Hepatic stellate cell (primary cell): ENCODE measurements at places on chromosomes 3 and 15.

DNA sequence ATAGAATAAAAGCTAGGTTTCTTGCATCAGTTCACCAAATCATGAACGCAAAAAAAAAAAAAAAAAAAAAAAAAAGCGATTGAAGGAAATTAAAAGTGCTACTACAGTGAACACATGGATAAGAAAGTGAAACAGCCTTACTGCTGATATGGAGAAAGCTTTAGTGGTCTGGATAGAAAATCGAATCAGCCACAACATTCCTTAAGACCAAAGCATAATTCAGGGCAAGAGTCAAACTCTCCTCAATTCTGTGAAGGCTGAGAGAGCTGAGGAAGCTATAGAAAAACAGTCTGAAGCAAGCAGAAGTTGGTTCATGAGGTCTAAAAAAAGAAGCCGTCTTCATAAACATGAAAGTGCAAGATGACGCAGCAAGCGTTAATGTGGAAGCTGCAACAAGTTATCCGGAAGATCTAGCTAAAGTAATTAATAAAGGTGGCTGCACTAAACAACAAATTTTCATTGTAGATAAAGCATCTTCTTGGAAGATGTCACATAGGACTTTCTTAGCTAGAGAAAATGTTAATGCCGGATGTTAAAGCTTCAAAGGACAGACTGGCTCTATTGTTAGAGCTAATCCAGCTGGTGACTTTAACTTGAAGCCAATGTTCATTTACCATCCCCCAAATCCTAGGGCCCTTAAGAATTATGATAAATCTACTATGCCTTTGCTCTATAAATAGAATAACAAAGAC lies 19.2 kb downstream of the P3H2 start:
- DNase-seq, result no peak

- no peak for DNase-seq
These were observed 268.6 kb upstream of the MEIS2 start for GRCh38 chr15:37368961-37369360.

- DNase-seq, result no peak
These were observed 136.4 kb upstream of the GOLGA6L4 start for GRCh38 chr15:84099181-84099580.

DNA sequence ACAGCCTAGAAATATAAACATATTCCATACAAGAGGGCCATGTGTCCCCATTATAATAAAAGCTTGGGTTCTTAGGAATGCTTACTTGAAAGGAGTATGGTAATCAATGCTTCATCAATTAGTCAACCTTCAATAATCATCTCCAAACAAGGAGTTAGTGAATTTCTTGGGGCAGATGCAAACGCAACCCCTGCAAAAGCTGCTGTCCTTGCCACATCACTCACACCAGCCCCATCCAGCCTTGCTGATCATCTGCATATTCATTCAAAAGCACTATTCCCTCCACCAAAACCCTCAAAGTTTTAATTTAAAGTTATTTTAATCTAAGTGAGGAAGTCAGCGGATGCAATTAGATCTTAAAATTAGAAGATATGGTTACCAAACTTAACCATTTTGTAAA lies 54.0 kb upstream of the VGLL4 start:
- no peak for DNase-seq

GRCh38 chr15:88998980-88999713 lies 86.0 kb upstream of the MFGE8 start:
- no peak for DNase-seq

DNA sequence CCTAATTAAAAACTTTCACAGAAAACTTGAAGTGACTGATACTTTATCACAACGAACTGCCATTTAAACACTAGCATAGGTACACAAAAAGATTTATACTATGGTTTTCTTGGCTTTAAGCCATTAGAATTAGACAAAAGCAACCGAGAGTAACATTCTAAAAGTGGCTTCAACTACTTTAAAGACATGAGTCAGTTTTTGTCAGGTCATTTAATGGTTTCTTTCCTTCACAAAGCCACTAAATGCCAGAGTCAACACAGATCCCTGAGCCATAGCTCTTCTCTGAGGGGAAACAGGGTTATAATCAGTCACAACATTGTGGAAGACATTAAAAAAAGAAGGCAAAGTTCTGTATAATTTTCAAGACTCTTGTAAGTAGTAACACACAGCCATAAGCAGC lies 54.6 kb downstream of the CAPN3 start:
- no peak for DNase-seq

GRCh38 chr3:13285007-13285567 lies 135.0 kb downstream of the NUP210 start:
- no peak for DNase-seq

- DNase-seq, result no peak
These were observed 30.4 kb downstream of the RPL22L1 start for GRCh38 chr3:170839518-170840100.

DNA sequence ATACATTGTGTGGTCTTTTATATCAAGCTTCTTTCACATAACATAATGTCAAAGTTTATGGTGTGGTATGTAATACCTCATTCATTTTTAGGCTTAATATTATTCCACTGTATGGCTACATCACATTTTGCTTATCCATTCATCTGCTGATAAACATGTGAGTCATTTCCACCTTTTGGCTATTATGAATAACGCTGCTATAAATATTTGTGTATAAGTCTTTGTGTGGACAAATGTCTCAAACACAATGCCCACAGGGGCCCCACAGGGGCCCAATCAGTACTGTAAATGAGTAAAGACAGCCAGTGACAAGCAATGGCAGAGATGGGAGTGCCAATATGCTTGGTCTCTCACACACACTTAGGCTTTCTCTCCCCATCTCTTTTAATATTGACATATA lies 54.2 kb downstream of the PIK3R4 start:
- no peak for DNase-seq

DNA sequence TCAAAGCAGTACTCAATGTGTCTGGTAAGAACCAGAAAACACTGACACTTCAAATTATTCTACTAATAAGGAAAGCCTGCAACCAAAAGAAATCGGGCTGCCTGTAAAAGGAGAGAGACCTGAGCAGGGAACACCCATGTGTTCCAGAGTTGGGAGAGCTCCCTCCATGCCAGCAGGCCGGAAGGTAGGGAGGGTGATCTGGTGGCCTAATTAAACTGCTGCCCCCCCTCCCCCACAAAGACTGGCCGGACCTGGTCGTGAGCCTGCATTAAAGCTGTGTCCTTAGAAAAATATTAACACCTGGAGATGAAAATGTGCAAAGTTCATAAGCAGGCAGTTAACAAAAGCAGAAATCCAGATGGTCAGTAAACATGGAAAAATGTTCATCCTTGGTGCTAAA lies 170.6 kb upstream of the BHLHE40 start:
- no peak for DNase-seq

- DNase-seq, result no peak
These were observed 1.2 kb downstream of the C3orf85 start for GRCh38 chr3:109137761-109138160.

- no peak for DNase-seq
These were observed 43.8 kb downstream of the ADAMTSL3 start for GRCh38 chr15:83697716-83698115.

DNA sequence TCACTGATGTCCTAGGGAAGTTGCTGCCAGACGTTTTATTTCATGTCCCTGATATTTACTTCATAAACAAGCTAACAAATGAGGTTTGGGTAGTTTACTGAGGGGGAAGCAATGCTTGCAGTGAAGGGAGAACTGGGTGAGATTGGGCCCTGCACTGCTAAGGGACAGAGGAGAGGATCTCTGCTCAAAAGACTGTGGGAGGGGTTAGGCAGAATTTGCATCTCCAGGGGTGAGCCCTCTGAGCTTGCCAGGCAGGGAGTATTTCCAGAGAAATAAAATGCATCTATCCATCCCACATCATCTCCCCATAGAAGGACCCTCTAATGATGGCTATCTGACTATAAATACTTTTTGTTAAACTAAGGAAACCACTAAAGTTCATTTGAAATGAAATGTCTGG lies 215.6 kb downstream of the CBLB start:
- no peak for DNase-seq

- DNase-seq, result peak; percentile 87
These were observed at the start of gene GPR176 for GRCh38 chr15:39919748-39920509. Gene GPR176, minus strand, starts transcription at chr15:39920266. Its CDS starts 240 bp downstream, at chr15:39920026.

- no peak for DNase-seq
These were observed 24.0 kb upstream of the CSTA start for GRCh38 chr3:122301063-122301462.

- DNase-seq, result peak; percentile 32
These were observed 507.0 kb downstream of the FOXP1 start for GRCh38 chr3:71076361-71077002.

DNA sequence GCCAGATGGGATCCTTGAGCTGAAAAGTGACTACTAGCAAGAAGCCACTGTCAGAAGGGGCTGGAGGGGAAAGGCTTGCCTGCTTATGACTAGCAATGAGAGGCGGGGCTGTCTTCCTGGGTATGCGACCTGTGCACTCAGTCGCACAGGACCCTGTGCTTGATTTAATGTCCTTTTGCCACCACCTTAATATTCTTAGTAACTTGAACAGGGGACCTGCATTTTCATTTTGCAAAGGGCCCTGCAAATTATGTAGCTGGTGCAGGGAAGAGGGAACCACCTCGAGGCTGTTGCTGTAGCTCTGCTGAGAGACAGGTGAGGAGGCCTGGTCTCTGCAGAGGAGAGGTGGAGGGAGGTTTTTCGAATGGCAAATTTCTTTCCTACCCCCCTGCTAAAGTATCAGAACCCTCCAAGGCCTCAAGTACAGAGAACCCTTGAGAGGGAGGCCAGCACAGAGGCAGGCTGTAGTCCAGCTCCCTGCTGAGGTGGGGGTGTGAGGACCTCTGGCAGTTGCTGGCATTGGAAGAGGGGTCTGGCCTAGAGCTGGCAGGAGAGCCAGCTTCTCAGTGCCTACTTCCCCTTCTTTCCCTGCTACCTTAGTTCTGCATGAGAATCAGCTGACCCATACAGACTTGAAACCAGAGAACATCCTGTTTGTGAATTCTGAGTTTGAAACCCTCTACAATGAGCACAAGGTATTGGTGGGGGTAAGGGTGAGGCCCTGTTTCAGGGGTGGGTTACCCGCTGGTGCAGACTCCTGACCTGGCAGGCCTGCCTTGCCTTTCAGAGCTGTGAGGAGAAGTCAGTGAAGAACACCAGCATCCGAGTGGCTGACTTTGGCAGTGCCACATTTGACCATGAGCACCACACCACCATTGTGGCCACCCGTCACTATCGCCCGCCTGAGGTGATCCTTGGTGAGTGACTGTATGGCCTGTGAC lies 11.4 kb downstream of the CLK3 start:
- DNase-seq, result no peak

GRCh38 chr3:82261013-82261412 lies 499.6 kb upstream of the GBE1 start:
- no peak for DNase-seq

- no peak for DNase-seq
These were observed 139.7 kb upstream of the CFAP20DC start for GRCh38 chr3:59189526-59189925.

DNA sequence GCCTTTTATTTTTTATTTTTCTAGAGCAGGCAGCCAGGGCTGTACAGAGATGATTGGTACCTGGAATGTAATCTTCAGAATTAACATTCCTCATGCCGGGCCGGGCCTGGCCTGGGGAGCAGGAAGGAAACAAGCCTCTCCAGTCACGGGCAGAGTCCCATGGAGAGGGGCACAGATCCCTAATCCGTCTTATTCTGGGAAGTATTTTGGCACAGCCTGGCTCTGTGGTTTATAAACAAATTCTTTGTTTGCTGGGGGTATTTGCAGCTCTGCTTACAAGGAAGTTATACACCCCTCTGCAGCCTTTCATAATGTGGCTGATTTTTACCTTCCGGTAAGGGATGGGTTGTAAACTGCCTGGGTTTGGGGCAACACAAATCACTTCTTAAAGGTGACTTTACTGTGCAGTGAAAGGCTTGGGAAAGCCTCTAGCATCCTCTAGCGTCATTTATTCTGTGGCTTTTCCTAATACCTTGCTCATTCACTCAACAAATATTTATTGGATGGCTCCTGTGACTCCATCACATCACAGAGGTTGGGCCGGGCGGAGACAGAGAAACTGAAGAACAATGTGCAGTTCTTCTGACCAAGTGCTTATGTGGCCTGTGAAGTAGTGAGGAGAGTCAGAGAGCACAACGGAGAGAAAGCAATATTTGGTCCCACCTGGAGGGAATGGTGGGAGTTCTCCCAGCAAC lies 2.7 kb downstream of the SLC6A20 start:
- no peak for DNase-seq

DNA sequence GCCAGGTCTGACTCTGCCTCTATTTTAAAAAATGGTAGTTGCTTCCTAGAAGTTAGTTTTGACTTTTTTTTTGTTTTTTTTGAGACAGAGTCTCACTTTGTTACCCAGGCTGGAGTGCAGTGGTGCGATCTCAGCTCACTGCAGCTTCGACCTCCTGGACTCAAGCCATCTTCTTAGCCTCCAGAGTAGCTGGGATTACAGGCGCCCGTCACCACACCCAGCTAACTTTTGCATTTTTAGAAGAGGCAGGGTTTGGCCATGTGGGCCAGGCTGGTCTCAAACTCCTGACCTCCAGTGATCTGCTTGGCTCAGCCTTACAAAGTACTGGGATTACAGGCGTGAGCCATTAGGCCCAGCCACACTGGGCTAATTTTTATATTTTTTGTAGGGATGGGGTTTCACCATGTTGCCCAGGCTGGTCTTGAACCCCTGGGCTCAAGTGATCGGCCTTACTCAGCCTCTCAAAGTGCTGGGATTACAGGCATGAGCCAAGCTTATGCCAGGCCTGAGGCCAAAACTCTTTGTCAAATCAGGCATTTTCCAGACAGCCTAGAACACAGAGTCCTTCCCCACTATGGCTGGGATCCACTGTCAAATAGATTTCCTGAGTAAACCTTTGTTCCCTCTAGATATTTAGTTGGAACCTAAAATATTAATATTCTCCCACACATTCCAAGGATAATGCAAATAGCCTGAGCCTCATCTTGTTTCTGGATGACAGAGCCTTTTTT lies 13.7 kb downstream of the C3orf62 start:
- DNase-seq, result no peak

DNA sequence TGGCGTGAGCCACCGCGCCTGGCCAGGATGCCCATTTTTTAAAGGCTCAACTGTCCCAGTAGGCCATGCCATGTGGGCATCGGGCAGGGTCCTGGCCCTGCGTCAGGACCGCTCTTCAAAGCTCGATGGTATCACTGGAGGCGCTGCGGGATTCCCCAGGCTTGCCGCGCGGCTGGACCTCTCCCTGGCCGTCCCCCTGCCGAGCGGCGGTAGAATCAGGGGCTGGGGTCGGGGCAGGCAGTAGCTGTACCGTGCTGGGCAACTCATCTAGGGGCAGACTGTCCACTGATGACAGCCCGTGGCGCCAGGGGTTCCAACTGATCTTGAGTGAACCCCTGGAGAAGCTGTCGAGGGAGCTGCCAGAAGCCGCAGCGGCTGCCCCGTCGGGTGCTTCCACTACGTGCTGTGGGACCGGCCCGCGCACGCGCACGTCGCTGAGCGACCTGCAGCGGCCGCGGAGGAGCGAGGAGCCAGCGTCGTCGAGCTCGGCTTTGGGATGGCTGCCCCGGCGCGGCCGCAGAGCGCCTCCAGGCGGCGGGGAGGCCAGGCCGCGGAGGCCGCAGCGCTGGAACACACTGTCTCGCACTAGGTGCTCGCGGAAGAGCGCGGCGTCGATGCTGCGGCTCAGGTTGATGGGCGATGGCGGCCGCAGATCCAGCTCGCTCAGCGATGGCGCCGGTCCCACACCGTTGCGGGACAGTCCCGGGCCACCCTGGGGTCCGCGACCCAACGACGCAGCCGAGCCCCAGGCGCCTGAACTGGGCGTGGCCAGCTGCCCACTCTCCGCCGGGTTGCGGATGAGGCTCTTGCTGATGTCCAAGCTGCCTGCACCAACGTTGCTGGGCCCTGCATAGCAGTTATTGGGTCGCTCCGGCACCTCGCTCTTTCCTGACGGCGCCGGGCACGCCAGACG lies 5.8 kb downstream of the PRRT3 start:
- peak; percentile 92 for DNase-seq

GRCh38 chr3:144312702-144313101 lies 341.1 kb downstream of the DIPK2A start:
- DNase-seq, result no peak

GRCh38 chr3:143146486-143147274 lies 27.1 kb downstream of the CHST2 start:
- DNase-seq, result no peak
